Stimulated activated CD8-positive, alpha-beta memory T cell treated with anti-CD3 and anti-CD28 coated beads, Interleukin-4, amount 100 ng/mL, for 4 hours (primary cell): ENCODE measurements at places on chromosomes 4 and X.

GRCh38 chr4:1898681-1899080, 27.5 kb downstream of the NSD2 start:
- DNase-seq = no peak

- DNase-seq = no peak
Measured at GRCh38 chr4:146511381-146511780, 10.4 kb downstream of the SLC10A7 start.

GRCh38 chr4:187065806-187066205, 342.1 kb upstream of the FAT1 start:
- DNase-seq = no peak

DNA sequence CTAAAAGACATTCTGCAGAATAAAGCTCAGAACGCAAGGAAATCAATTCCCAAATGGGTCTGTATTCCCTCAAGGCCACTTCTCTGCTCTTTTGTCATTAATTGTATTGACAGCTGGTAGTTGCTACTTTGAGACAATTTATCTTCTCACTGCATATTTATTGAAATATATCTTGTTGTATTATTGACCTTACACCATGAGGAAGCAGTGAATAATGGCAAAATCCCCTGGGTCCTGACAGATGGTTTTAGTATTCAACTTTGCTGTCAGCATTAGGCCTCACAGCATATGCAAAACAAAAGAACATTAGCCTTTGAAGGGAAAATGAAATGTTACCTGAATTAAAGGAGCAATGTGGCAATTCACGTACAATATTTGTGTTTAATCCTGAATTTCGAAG, 406.1 kb upstream of the TRAM1L1 start:
- DNase-seq = no peak

- no peak for DNase-seq
Measured at GRCh38 chr4:168880811-168881595, 129.1 kb downstream of the CBR4 start.

- no peak for DNase-seq
Measured at GRCh38 chrX:131317326-131317725, 28.2 kb upstream of the IGSF1 start.

- DNase-seq = no peak
Measured at GRCh38 chr4:140103676-140104075, 50.3 kb downstream of the MAML3 start.

GRCh38 chrX:28697732-28698131, 110.5 kb downstream of the IL1RAPL1 start:
- DNase-seq = no peak

DNA sequence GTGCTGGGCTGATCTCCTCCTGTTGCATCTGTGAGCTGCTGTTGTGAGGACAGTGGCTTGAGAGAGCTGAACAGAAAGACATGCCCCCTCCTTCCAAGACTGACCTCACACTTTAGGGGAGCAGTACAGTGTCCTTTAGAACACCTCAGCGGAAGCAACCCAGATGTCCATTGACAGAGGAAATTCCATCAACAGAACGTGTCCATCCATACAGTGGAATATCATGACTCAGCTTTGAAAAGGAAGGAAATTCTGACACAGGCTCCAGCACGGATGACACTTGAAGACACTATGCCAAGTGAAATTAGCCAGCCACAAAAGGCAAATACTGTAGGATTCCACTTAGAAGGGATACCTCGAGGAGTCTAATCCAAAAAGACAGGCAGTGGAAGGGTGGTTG, 103.5 kb downstream of the GPR143 start:
- DNase-seq = no peak

DNA sequence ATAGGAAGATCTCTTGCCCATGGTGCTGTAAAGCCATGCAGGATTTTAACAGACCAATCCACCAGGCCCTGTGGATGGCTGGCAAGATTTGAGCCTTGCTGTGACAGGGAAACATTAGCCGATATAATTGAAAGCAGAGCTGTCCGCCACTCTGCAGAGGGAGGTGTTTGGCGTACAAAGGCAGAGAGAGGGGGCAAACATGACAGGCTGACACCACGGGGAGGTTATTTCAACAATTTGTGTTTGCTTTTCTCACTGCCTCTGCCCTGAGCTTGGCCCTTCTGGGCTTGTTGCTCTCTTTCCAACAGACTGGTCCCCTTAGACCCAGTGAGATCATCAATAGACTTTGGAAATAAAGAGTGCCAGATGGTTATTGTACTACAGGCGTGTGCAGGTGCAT, 59.4 kb downstream of the CLNK start:
- no peak for DNase-seq

GRCh38 chrX:9871701-9872268, 85.6 kb downstream of the SHROOM2 start:
- DNase-seq = no peak

DNA sequence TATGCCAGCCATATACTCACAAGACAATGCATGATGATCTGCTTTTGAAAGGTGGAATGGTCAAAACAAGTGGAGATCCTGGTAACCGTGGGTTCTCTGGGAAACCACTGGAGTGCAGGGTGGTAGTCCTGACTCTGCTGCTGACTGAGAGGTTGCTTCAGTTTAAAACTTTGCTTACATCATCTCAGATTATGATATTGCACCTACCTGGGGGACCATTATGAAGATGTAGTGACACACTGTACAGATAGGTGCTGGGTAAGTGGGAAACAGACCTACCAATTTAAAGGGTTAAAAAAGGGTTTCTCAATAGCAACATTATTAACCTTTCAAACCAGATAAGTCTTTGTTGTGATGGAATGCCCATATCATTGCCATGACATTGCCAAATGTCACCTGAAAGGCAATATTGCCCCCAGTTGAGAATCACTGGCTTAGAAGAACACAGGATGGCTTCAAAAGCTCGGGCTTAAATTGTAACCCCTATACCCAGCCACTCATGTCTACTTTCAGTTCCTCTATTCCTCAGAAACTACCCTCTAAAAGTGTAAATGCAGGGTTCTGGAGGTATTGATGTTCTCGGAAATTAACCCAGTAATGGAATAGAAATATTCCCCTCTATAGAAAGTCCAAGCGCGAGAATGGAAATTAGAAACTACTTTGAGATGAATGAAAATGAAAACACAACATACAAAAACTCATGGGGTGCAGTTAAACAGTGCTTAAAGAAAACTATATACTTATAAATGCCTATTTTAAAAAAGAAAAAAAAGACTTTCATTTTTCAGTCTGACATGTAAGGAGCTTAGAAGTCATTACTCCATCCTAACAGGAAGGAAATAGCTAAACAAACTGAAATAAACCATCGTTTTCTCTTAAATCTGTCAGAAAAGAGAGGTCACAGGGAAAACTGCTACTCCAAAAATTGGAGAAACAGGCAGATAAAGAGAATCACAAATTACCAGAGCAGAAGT, 65.8 kb downstream of the ARHGEF6 start:
- DNase-seq = no peak

DNA sequence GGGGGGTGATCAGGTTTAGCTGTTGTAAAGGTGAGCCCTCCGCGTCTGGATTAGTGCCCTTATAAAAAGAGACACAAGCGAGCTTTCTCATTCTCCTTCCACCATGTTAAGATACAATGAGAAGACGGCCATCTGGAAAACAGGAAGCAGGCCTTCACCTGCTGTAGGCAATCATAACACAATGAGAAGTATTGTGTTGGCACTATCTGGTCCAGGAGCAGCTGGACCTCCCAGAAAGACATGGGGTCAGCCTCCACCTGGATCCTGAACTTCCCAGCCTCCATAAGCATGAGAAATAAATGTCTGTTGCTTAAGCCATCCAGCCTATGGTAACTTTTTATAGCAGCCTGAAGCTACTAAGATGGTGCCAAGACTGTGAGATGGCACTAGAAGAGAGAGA, 8.6 kb upstream of the SMIM20 start:
- DNase-seq = no peak

- no peak for DNase-seq
Measured at GRCh38 chrX:76918033-76918432, 490.5 kb downstream of the MAGEE1 start.

DNA sequence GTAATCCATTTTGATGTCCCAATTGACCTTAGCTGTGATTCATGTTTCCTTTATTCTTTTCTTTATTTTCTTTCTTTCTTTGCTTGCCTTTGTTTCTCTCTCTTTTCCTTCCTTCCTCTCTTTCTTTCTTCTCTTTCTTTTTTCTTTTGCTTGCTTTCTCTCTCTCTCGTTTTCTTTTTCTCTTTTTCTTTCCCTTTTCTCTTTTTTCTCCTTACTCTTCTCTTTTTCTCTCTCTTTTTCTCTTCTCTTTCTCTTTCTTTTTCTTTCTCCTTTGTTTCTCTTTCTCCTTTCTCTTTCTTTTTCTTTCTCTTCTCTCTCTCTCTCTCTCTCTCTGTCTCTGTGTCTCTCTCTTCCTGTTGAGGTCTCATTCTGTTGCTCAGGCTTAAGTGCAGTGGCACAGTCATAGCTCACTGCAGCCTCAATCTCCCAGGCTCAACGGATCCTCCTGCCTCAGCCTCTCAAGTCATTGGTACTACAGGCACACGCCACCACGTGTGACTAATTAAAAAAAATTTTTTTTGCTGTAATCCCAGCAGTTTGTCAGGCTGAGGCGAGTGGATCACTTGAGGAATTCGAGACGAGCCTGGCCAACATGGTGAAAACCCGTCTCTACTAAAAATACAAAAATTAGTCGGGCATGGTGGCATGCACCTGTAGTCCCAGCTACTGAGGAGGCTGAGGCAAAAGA, 8.0 kb upstream of the DHRSX start:
- DNase-seq = no peak

GRCh38 chr4:147991543-147992283, 259.8 kb downstream of the ARHGAP10 start:
- no peak for DNase-seq

- no peak for DNase-seq
Measured at GRCh38 chr4:152369203-152369901, 166.5 kb downstream of the FBXW7 start.

DNA sequence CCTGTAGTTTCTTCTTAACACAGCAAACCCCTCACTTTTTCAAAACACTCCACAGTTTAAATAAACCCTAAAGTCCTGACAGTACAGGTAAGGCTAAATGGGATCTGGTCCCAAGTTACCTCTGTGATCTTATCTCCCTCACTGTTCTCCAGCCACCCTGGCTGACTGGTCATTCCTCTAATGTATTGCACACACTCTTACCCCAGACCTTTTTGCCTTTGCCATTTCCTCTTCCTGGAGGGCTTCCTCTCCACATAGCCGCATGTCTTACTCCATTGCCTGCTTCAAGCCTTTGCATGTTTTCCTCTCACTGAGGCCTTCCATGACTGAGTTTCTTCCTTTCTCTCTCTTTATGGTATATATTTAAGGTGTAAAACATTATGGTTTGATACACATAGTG, 19.5 kb upstream of the ANXA3 start:
- no peak for DNase-seq

DNA sequence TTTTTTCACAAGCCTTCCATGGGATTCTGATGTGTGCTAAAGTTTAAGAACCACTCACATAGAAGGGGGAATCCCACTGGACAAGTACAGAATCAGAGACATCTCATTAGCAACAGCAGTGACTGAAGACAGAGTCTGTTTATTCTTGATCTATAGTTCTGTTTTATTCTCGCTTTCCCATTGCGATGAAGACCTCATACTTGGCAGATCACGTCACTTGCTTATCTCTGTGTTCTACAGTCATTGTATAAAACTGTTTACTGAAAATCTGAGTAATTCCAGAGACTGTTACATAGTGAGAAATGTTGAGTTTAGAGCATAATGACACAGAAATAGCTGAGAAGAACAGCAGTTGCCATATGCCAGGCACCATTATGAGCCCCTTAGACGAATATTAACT, 185.5 kb downstream of the PTTG2 start:
- DNase-seq = no peak

- no peak for DNase-seq
Measured at GRCh38 chrX:10665681-10666080, 45.3 kb upstream of the MID1 start.

DNA sequence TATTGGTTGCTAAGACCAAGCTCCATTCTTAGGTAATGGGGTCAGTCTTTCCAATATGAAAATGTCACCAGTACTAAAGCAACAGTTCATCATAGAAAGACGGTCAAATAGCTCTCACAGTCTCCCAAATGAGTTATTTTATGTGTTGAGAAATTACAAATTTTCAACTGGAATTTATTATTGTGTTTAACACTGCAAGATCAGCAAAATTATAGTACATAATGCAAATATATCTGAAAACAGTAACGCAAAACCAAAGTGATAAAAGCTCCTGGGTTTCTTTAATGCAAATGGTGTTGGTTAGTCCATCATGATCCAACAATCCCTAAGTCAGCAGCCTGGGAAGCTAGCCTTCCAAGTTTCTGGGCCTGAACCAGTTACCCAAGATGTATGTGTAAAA, 61.5 kb upstream of the EGFL6 start:
- DNase-seq = no peak
